Esophagus muscularis mucosa (tissue), 4 donors: ENCODE measurements at places on chromosomes 12 and 14. TPM values are rescaled to one million over a fixed set of nuclear protein-coding genes. Genes with fewer than 3 reads are reported as not detected.

Gene RFX4
- total RNA-seq, result not detected

Gene ESR2
- 0.42 TPM for total RNA-seq

GRCh38 chr12:54404061-54405004 lies 14.7 kb downstream of the ITGA5 start:
- DNase-seq, result no peak

DNA sequence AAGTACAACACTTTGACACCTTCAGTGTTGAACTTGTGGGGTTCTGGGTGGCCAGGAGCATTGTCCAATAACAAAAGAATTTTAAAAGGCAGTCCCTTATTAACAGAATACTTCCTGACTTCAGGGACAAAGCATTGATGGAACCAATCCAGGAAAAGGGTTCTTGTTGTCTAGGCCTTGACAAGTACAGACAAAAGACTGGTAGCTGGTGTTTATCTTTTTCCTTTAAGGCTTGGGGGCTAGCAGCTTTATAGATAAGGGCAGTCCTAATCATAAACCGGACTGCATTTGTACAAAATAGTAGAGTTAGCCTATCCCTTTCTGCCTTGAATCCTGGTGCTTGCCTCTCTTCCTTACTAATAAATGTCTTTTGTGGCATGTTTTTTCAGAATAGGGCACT lies 27.4 kb downstream of the FAM177A1 start:
- no peak for DNase-seq

Gene GPRC5A
- 2.9 TPM for total RNA-seq

Gene ENDOU
- total RNA-seq, result not detected

- no peak for DNase-seq
Observed at GRCh38 chr14:71114565-71114964, 207.3 kb downstream of the PCNX1 start.

- DNase-seq, result no peak
Observed at GRCh38 chr12:95412482-95413311, 61.3 kb upstream of the METAP2 start.

- no peak for DNase-seq
Observed at GRCh38 chr12:90945070-90945649, 9.8 kb downstream of the CCER1 start.

Gene PTGER2
- 6.3 TPM for total RNA-seq

DNA sequence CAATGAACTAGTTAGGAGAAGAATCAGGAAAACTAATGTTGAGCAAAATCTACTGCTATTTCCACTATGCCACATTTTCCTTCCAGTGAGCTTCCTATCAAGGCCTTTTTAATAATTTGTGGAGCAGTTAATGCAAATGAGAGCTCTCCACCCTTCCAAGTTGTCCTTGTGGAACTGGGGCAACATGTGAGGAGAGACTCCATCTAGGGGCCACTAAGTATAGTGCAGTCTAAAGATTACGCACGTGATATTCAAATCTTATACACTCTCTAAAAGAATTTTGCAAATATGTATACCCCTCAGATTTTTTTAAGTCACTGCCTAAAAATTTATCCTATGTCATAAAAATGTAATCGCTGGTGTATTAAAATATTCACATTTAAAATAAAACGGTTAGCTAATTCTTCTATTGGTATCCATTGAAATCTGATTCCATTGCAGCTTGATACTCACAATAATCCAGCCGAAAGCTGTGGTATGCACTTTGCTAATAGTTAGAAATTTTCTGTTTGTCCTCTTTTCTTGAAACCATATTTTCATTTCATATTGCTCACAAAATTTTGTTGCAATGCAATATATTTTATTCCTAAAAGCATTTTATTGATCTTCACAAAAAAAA lies 100.1 kb downstream of the PAH start:
- DNase-seq, result no peak
